ENCODE measurements at places on chromosomes 1 and 21.
A peak's percentile ranks its signal among the peaks of the same experiment; 100 is the strongest.

GRCh38 chr1:226207048-226207447 lies 16.4 kb upstream of the MIXL1 start:
- DNase-seq: no peak

DNA sequence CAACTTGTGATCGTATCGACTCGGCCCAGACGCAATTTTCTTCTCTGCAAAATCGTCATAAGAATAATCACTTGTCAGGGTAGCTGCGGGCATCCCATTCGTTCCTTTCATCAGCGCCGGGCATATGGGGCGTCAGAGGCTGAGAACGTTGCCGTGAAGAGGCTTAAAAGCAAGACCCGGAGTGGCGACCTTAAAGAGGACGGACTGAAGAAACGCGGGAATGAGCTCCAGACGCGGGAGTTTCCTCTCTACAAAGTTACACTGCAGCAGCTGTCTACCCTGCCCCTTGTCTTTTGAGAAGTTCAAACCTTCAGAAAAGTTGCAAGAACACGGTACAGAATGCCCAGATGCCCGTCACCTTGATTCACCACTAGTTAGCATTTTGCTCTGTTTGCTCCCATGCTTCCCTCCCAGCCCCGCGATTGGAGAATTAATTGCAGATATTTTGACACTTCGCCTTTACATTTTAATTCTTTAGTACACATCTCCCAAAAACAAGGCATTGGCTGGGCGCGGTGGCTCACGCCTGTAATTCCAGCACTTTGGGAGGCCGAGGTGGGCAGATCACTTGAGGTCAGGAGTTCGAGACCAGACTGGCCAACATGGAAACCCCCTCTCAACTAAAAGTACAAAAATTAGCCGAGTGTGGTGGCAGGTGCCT lies 967 bp downstream of the CENPS start:
- DNase-seq: no peak

DNA sequence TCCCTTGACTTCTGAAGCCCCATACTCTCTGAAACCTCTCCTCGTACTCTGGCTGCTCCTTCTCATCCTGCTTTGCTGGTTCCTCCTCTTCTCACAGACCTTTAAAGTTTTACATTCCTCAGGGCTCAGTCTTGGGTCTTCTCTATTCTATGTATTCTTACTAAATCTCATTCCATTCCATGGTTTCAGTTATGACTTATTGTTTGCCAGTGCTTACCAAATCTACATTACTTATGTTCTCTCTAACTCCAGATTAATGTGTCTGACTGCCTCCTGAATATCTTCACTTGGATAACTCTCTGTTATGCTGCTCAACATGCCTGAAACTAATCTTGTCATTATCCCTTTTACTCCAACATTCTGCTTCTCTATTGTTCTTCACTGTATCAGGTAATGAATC lies 5.4 kb upstream of the SLC35D1 start:
- DNase-seq: no peak

DNA sequence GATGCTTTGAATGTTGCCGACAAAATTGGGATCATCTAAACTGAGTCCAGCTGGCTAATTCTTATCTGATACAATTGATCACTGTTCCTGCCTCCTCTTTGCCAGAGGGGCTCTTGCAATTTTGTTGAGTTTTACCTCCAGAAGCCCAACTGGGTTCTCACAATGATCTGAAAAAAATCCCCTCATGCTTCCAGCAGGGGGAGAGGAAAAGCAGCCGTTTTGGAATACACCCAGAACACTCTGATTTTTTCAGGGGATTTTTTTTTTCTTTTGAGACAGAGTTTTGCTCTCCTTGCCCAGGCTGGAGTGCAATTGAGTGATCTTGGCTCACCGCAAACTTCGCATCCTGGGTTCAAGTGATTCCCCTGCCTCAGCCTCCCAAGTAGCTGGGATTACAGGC lies 13.9 kb upstream of the RERE start:
- DNase-seq: no peak

GRCh38 chr1:30538993-30539867 lies 184.2 kb downstream of the MATN1 start:
- no peak for DNase-seq

GRCh38 chr1:219580009-219580676 lies 32.8 kb downstream of the ZC3H11B start:
- no peak for DNase-seq

GRCh38 chr1:155005076-155006011 lies 2.7 kb downstream of the ZBTB7B start:
- no peak for DNase-seq

DNA sequence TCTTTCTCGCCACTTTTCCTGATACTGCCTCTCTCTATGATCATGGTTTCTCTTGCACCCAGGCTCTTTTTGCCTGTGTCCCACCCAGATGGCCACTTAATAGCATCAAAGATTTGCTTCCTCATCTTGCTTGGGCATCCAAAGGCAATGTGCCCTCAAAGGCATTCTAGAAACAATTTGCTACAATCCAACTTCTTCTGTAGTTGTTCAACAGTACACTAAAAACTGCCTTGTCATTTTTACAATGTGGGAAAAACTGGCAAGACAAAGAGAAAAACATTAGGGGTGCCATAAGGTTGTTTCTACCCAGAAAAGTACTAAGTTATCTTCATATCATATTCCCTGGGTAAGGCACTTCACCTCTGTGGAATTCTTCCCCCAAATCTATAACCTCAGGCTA lies 16.5 kb upstream of the KLF18 start:
- DNase-seq: no peak

- no peak for DNase-seq
These were observed 72.9 kb downstream of the SKI start for GRCh38 chr1:2300851-2301606.

GRCh38 chr1:25545767-25546166 lies 2.4 kb downstream of the LDLRAP1 start:
- DNase-seq: no peak

GRCh38 chr21:22399681-22400514 lies 1401.7 kb downstream of the NCAM2 start:
- DNase-seq: no peak

DNA sequence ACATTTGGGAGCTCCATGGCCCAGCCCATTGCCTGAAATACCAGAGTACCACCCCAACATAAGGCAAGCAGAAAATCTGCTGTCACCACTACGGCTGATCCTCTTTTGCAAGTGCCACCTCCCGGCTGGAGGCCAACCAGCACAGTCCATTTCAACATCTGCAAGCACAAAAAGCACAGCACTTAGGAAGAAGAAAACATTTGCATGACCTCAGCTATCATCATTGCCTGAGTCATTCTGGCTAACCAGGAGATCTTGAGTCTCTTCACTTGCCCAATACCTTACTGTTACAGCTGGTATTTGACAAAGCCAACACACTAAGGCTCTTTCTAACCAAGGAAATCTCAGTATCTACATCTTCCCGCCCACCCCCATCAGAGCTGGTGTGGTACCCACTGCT lies 55.9 kb downstream of the NEK7 start:
- no peak for DNase-seq

GRCh38 chr1:7898962-7899361 lies 41.7 kb downstream of the TNFRSF9 start:
- no peak for DNase-seq

GRCh38 chr1:44721485-44722361 lies 9.2 kb downstream of the RNU5D-1 start:
- peak; percentile 95 for DNase-seq
